Activated CD4-positive, CD25-positive, alpha-beta regulatory T cell treated with anti-CD3 and anti-CD28 coated beads, Interleukin-2, amount 50 U/mL, for 16 hours (primary cell): ENCODE measurements at places on chromosomes 4 and X.

DNA sequence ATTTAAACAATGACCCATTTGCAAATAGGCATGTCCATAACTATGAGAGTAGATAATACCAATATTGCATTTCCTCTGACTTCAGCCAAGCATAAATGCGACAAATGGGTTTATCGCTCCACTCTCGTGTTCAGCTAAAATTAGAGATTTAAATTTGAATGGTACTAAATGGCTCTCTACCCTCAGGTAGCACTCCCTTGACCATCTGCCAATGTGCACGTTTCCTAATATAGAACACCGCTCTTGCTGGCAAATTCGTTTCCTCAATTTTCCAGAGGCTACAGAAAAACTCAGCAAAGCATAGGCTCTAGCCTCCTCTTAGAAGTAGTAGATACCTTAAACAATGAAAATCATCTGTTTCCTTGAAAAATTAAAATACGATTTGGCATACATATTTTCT, 251.6 kb downstream of the ADGRA3 start:
- no peak for DNase-seq

DNA sequence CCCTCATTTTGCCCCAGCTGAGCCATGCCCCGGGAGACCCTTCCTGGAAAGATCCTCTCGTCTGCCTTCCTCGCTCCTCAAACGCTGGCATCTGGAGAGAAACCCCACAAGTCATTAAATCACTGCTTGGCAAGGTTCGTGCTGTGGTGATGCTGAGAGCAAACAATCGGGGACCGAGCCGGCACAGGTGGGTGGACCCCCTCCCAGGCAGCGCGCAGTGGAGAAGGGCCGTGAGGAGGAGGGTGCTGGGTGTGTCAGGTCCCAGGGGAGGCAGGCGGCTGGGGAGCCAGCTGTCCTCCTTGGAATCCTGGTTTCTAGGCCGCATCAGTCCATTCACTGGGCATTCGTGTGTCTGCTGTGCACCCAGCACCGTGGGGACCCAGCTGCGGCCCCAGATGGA, 64.9 kb upstream of the PSAPL1 start:
- no peak for DNase-seq

GRCh38 chr4:42708625-42709024, 51.7 kb upstream of the ATP8A1 start:
- DNase-seq = no peak

GRCh38 chr4:24777536-24778463, 17.6 kb upstream of the SOD3 start:
- no peak for DNase-seq

DNA sequence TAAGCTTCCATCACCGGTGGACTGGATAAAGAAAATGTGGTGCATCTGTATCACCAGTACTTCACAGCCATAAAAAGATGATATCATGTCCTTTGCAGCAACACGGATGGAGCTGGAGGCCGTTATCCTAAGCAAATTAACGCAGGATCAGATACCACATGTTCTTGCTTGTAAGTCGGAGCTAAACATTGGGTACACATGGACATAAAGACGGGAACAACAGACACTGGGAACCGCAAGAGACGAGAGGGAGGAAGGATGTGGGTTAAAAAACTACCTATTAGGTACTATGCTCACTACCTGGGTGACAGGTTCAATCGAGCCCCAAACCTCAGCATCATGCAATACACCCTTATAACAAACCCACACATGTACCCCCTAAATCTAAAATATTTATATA, 16.3 kb upstream of the IDS start:
- DNase-seq = no peak

- no peak for DNase-seq
Observed at GRCh38 chrX:2679534-2680485, 11.3 kb upstream of the CD99 start.

DNA sequence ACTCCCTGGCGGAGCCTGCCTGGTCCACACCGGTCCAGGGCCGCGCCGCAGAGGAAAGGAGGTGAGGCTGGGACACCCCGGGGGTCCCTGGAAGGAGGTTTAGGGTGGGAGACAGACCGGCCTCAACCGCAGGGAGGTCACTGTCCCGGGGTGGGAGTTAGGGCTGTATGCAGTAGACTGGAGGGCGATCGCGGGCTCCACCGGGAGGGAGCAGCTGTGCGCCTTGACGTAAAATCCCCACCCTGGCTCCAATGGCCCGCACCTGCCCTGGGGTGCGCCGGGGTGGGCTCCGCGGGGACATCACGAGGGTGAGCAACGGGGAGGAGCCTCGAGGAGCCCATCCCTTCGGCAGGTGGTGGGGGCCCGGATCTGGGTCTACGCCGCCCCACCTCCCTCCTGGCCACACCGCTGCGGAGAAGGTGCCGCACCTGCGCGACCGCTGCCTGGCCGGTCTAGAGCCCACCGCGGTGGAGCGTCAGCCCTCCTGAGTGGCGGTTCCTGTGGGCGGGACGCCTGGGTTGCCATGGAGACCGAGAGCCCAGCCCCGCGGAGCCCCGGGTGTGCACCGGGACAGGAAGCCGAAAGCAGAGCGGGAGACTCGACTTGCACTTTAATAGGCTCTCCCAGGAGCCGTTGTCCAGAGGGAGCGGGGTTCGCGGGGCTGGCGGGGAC, 105.1 kb downstream of the ADRA2C start:
- DNase-seq = no peak

GRCh38 chrX:22389556-22390179, 117.0 kb downstream of the CBLL2 start:
- no peak for DNase-seq

DNA sequence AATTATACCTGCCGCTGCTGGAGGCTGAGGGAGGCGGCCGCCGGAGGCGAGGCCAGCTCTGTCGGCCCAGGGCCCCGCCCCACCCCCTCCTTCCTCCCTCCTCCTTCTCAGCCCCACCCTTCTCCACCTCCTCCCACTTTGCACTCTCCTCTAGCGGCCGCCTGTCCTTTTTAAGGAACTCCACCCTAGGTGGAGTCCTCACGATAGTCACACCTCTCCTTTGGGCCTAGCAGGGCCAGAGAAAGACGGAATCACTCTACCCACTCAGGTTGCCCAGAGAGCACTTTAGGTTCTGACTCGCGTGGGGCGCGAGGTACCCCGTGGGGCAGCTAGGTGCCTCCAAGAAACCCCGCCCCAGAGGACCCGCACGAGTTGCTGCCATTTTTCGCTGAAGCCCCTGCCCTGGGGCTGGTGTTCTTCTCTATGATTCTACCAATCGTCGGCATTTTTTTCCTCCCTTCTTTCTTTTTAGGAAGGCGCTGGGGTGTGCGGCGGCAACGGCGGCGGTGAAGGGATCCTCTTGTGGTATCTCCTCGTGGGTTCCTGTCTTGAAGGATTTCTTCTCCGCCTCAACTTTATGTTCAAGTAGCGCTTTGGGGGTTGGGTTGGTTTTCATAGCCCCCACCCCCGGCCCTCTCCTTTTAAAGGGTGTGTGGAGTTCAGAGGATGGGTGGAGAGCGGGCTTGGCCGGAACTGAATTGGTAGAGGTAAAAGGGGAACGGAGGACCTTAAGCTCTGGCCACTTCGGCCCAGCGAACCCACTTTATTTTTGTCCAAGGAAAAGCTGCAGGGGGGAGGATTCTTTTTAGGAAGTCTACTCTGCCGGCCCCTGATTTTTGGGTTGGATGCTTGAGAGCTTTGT, at the start of gene KLF8:
TSS of gene KLF8 (plus strand) at position 136 of the 862 bp plus-strand sequence. CDS start 979 bp downstream, outside the sequence.
- no peak for DNase-seq

DNA sequence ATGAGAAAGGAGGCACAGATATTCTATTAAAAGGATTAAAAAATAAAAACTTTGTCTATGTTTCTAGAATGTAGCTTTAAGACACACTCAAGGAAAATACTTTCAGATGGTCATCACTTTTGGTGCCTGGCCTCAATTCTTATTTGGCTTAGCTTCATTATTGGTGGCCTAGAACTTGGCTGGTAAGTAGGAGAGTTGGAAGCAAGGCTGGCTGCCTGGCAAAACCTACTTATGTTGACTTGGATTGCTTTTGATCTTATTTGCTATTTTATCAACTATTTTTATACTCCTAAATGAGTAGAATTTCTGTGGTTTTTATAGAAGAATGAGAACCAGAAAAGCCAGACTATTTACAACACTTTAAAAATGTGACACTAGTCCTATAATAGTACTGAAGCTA, 35.3 kb upstream of the JADE3 start:
- no peak for DNase-seq

DNA sequence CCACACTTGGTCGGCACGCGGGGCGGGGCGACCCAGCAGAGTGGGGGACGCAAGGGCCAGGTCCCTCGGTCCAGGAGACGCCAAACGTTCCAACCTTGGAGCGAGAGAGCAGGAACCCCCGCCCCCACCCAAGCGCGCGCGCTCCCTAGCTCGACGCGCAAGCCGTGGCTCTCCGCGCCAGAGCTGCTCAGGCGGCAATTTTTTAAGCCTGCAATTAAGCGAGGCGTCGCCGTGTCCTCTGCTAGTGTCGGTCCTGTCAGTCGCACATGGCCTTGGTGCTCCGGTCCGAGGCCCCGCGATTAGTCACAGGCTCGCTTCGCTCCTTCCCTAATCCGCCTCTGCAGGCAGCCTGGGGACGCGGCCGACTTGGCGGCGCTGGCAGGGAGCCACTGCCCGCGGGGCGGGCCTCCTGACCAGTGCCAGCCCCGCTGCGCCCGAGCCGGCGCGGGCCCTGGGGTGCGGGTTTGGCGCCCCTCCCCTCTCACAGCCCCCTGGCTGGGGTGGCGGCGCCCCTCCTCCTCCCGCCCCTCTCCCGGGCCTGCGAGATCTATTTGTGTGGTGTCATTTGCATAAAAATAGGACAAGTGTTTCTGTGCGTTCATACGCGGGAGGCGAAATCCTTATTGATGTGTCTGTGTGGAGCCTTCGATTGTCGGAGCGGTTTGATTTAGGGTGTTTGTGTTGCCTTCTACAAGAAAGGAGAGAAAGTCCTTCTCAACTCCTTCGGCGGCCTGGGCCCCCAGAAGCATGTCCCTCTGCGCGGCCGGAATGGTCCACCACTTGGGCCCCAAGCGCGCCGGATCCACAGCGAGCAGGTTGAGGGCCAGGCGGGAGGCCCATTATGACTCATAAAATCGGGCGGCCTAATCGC, 9.8 kb upstream of the BCOR start:
- no peak for DNase-seq

DNA sequence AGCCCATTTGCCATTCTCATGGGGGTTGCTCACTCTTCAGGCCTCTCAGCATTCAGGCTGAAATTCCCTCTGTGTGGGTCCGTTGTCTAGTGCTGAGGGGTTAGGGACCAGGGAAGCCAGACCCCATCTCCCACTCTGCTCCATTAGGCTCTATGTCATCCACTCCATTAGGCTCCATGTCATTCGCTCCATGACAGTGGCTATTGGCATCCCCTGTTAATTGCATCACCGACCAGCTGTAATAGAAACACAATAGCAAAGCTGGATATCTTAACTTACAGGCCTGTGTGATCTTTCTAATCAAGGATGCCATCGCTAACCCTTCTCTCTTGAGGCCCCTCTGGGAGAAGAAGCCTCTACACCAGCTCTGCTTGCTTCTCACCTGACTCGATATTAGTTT, 25.7 kb upstream of the ZNF518B start:
- DNase-seq = no peak

- DNase-seq = no peak
Observed at GRCh38 chrX:124263743-124264142, 68.7 kb upstream of the TEX13D start.

DNA sequence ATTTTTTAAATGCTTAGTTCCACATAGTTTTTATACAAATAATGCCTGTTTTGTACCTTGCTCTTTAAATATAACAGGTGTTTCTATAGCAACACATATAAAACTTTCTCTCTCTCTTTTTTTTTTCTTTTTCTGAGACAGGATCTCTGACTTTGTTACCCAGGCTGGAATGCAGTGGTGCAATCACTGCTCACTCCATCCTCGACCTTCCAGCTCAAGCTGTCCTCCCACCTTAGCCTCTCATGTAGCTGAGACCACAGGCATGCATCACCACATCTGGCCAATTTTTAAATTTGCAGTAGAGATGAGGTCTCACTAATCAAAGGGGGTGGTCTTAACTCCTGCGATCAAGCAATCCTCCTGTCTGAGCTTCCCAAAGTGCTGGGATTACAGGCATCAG, 18.3 kb upstream of the SULT1E1 start:
- DNase-seq = no peak

DNA sequence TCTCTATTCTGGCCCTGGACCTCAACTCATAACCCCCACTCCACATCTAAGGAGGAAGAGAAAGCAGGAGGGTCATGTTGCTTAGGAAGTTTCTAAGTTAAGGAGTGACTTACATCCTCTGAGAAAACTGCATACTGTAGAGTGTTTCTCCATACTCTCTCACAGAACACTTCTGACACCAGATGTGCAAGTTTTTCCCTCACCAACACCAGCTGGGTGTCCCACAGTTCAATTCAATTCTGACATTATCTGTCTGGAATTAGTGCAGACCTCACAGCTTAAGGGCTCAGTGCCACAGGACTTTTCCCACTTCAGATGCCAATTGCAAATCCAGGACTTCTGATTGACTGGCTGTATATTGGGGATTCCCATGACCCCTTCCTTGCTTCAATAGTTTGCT, 89.0 kb upstream of the SFRP2 start:
- no peak for DNase-seq

- no peak for DNase-seq
Observed at GRCh38 chrX:69038188-69038587, 127.1 kb downstream of the PJA1 start.

- DNase-seq = no peak
Observed at GRCh38 chr4:34850968-34851367, 1393.3 kb downstream of the ARAP2 start.

DNA sequence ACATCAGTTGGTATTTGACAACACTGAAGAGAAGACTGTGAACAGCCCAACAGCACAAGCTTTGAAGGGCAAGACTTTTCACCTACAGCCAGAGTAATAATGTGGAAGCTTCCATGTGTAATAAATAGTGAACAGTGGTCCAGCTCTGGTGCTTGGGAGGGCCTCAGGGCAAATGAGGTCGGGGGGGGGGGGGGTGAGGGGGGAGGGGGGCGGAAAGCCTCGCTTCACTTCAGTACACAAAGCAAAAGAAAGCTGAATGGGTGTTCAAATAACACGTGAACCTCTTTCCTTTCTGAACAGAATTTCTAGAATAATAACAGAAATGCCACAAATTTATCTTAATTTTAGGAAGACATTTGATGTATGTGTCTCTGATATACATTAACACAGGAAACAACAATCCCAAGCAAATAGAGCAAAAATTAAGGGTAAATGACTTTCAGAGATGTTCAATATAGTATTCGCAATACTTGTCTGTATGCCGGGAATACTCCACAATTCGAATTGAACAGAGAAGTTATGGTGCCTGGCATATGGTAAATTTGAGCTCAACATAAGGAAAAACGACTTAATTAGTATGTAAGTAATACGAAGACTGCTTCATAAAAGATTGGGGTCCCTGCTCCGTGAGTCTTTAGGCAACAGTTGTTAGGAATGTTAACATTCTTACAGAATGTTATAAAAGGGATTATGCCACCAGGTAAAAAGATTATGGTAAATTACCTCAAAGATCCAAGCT, 92.6 kb downstream of the FRYL start:
- no peak for DNase-seq
